Spinal cord (tissue), 10 donors: ENCODE measurements at places on chromosomes 13 and 19. TPM values are rescaled to one million over a fixed set of nuclear protein-coding genes. Genes with fewer than 3 reads are reported as not detected.

DNA sequence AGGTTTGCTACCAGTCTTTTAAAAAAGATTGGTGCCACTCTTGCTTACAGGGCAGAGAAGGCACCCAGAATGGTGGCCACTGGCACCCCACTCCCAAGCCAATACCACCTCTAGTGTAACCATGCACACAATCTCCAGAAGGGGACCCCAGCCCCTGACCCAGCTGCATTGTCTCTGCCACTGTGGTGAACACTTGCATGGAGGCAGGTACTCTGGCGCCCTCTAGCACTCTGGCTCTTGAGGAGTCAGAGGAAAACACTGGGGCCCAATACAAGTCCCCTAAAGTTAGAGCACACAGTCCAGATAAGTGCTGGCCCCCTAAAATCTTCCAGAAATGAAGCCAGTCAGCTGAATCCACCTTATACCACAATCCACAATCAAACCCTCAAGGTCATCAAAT is 6.0 kb downstream of the ERVV-1 start:
- no peak for DNase-seq

DNA sequence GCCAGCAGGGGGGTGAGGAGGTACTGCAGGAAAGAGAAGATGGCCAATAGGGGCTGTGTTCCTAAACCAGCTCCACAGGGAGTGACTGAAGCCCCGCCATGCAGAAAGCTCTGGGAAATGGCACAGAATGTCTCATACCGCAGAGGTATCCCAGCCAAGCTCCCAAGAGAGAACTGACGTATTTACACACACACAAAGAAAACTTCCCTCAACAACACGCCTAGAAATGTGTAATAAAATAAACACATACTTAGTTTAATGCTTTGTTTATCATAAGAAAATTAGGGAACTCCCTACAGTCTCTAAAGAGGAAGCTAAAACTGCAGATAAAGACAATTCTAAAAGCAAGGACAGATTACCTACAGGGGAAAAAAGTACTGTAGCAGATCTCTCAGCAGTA is 40.0 kb downstream of the ESD start:
- no peak for DNase-seq

DNA sequence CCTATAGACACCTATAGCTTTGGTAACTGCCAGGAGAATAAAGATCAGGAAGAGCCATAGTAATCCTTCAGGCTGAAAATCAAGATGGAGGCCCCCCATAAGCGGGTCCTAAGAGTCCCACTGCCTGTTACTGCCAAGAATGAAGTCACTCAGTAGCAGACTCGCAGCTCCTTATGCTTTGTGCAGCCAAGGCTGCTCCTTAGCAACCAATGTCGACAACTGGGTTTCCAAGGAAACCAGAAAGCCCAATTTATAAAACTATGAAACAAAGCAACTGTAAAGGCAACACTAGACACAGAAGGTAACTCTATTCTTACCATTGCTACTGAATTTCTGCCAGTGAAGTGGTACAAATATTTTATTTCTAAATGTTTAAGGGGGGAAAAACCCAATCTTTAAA is 56.5 kb downstream of the DCLK1 start:
- DNase-seq = peak; percentile 65

- peak; percentile 81 for DNase-seq
Observed at GRCh38 chr13:102591988-102592781, 4.6 kb upstream of the TPP2 start.

DNA sequence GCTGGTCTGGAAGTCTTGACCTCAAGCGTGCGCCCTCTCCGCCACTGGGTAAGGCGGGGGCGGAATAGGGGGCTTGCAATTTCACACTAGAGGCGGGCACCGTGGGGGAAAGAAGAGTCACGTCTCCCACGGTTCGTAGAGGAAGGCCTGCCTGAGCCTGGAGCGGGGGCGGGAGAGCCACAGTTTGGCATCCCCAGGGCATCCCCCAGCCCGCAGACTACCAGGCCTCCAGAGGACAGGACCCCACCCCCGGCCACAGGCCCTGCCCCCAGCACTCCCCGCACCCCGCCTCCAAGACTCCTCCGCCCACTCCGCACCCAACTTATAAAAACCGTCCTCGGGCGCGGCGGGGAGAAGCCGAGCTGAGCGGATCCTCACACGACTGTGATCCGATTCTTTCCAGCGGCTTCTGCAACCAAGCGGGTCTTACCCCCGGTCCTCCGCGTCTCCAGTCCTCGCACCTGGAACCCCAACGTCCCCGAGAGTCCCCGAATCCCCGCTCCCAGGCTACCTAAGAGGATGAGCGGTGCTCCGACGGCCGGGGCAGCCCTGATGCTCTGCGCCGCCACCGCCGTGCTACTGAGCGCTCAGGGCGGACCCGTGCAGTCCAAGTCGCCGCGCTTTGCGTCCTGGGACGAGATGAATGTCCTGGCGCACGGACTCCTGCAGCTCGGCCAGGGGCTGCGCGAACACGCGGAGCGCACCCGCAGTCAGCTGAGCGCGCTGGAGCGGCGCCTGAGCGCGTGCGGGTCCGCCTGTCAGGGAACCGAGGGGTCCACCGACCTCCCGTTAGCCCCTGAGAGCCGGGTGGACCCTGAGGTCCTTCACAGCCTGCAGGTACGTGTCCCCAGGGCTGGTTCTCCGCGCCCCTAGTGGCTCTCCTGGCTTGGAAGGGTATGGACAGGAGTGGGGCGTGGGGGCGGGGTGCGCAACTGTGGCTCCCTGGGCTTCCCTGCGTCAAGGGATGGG is at the start of gene ANGPTL4:
ANGPTL4 (plus strand) TSS at position 353 of the 969 bp plus-strand sequence; CDS start at position 520, 167 bp downstream.
- no peak for DNase-seq

DNA sequence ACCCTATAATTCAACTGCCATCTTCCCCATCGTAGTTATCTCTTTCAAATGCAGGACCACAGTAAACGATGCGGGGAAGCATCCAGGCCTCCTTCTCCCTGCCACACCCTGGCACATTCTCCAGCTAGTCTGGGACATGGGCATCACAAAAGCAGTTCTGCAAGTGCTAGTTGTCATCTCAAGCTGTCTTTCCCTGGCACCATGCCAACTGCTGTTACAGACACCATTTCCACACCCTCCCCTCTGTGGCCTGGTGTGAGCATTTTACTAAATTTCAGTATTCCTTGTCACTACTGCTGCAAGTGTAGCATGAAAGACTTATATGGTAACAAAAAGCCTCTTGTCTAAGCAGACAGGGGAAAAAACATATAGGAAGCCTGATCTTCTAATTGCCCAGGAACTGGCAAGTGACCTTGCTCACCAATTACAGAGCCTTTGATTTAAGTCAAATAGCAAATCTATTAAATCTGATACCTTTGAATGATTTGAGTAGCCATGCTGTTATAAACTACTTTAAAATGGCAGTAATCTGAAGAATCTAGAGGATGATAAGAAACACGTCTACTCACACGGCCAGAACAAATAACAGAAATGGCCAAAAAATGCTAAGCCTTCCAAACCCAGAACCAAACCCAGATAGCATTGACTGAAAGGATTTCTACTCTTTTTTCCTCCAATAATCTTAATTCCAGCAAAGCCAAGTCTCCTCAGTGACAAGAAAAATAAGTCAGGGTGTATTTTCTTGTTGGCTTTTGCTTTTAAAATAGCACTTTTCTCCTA is 179.0 kb downstream of the NUFIP1 start:
- DNase-seq = no peak

- DNase-seq = no peak
Observed at GRCh38 chr13:108220041-108220440, 1.8 kb downstream of the ABHD13 start.

Gene TBXA2R
- total RNA-seq = 0.94 TPM

- no peak for DNase-seq
Observed at GRCh38 chr19:37564624-37565369, 29.8 kb downstream of the ZNF571 start.

GRCh38 chr13:52009946-52010345 is 1.3 kb downstream of the ATP7B start:
- no peak for DNase-seq

Gene ZNF555
- 13.4 TPM for total RNA-seq

- no peak for DNase-seq
Observed at GRCh38 chr19:33458807-33459206, 62.8 kb downstream of the PEPD start.

DNA sequence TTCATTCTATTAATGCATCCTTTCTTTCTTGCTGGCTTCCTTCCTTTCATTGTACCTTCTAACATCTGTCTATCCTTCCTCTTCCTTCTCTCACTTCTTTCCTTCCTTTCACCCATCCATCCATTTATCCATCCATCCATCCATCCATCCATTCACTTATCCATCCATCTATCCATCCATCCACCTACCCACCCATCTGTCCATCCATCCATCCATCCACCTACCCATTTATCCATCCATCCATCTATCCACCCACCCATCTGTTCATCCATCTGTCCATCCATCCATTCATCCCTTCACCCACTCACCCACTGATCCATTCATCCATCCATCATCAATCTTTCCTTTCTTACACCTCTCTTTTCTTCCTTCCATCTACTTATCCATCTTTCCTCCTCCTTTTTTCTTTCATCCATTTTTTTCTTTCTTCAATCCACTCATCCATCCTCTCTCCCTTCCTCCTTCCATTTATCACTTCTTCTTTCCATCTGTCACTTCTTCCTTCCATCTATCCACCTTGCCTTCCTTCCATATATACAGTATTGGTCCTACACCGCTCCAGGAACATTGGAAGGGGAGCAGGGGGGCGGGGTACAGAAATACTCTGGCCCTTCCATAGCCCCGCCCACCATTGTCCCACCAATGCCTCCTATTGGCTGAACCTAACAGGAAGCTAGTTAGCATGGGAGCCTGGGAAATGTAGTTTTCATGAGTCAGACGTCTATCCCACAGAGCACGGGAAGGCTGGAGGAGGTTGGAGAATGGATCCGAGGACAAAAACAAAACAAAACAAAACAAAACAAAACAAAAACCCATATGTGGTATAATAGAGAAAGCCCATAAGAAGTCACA is 45.9 kb downstream of the MBD3L1 start:
- no peak for DNase-seq

DNA sequence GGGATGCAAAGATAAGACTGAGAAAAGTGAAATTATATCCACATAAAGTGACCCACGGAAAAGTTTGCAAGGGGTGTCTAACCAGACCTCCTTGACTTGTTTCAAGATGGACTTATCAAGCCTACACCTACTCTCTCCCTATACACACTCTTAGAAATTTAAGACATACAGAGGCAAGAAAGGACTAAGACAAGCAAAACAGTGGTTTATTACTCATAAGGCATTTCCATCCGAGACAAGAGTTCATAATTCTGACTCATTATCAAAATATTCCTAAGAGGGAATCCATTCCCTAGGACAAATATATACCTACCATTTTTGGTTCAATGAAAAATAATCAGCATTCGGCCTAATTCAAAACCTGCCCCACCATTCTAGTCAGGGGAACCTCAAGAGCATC is 232.6 kb upstream of the GPC6 start:
- no peak for DNase-seq

- no peak for DNase-seq
Observed at GRCh38 chr13:105436943-105437342, 1098.5 kb downstream of the EFNB2 start.

Gene ZNF790
- 15.9 TPM for total RNA-seq

- no peak for DNase-seq
Observed at GRCh38 chr19:18118420-18119012, 20.9 kb downstream of the MAST3 start.

Gene LILRA5
- total RNA-seq = 3.2 TPM

DNA sequence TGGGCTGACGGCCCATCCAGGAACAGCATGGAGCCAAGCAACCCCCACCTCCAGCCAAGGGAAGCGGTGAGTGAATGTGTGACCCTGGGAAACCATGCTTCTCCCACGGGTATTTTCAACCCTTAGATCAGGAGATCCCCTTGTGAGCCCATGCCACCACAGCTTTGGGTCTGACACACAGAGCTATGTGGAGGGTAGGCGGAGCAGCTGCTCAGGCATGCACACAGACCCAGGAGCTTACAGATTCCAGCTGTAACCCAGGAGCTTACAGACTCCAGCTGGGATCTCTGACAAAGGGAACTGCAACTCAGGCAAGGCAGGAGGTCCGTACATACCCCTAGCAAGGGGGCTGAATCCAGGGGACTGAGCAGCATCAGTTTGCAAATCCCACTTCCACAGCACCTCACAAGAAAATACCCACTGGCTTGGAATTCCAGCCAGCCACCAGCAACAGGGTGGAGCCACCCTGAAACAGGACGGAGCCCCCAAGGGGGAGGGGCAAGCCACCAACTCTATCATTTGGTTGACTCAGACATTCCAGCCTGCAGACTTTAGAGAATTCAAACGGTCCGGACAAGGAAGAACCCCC is 40.8 kb upstream of the RFXAP start:
- DNase-seq = no peak

Gene B3GNT8
- 7.8 TPM for total RNA-seq

Gene ATP8B3
- total RNA-seq = 1.1 TPM

Gene MAST3
- total RNA-seq = 8.9 TPM

Gene AXL
- total RNA-seq = 44.1 TPM

Gene VRK3
- 18.9 TPM for total RNA-seq

Gene CCDC169
- total RNA-seq = 3.4 TPM

DNA sequence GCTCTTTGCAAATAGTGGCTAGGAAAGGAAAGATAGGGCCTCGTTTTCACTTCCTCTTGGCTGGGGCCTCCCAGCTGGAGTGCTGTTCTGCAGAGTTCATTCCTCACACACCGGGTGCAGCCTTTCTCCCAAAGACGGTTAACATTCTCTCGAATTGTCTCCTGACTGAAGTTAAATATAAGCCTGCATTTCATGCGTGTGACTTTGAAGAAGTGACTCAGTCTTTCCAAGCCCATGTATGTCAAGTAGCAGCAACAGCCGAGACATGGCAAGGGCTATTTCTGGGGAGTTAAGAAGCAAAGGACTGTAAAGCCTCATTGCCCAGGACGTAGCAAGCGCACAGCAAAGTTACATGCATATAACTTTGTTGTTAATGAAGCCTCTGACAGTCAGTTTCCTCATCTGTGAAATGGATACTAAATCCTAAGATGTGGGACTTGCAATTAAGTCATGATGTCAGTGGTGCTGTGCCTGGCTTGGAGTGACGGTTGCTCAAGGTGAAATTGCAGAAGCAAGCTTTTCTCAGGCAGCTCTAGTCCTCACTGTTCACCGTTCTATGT is 502.4 kb downstream of the MYO16 start:
- no peak for DNase-seq

DNA sequence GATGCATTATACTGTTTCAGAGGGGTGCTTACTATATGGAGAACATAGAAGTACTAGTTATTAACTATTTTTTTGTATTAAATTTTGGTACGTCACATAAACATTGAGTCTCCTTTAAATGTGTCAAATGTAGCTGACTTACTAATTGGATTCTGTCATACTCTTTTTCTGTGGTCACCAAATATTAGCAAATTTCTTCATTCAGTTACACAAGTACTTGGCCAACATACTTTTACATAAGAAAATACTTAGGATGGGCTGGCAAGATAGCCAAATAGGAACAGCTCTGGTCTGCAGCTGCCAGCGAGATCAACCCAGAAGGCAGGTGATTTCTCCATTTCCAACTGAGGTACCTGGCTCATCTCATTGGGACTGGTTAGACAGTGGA is 19.2 kb downstream of the LPAR6 start:
- no peak for DNase-seq

- peak; percentile 49 for DNase-seq
Observed at GRCh38 chr13:43196750-43197370, 173.5 kb downstream of the DNAJC15 start.

- DNase-seq = no peak
Observed at GRCh38 chr13:30892966-30893365, 13.1 kb upstream of the MEDAG start.
